ENCODE measurements at places on chromosomes 1 and 21. TPM values are rescaled to one million over a fixed set of nuclear protein-coding genes. Genes with fewer than 3 reads are reported as not detected.

The LMX1A gene
- total RNA-seq, result 0.84 TPM

The TSPEAR gene
- 0.04 TPM for total RNA-seq

The KRTAP10-12 gene
- total RNA-seq, result not detected

The FAM177B gene
- 0.18 TPM for total RNA-seq

The SPATA17 gene
- total RNA-seq, result 3.0 TPM

The CYP4A22 gene
- not detected for total RNA-seq

The B3GALNT2 gene
- 27.3 TPM for total RNA-seq

The ZBTB18 gene
- 63.7 TPM for total RNA-seq

The CDC20 gene
- total RNA-seq, result 12.5 TPM

The NMNAT2 gene
- 0.49 TPM for total RNA-seq

The RHD gene
- total RNA-seq, result 0.35 TPM

The RXRG gene
- 53.0 TPM for total RNA-seq

The LMOD1 gene
- 48.3 TPM for total RNA-seq

The VTCN1 gene
- total RNA-seq, result 0.04 TPM

The RNF186 gene
- not detected for total RNA-seq

The LIN28A gene
- total RNA-seq, result not detected

The ARHGEF11 gene
- 20.9 TPM for total RNA-seq

The GPR153 gene
- 9.8 TPM for total RNA-seq

The CATSPERE gene
- 1.1 TPM for total RNA-seq

The RPE65 gene
- 0.04 TPM for total RNA-seq

The MIGA1 gene
- 16.9 TPM for total RNA-seq

The GREM2 gene
- total RNA-seq, result 2.0 TPM

The FBXO2 gene
- 0.58 TPM for total RNA-seq

The RGS2 gene
- 94.2 TPM for total RNA-seq

The SPRR4 gene
- not detected for total RNA-seq

The GJA5 gene
- total RNA-seq, result 12.9 TPM

The A3GALT2 gene
- total RNA-seq, result not detected

The MCL1 gene
- 113 TPM for total RNA-seq

The EPHA10 gene
- total RNA-seq, result 0.04 TPM

The KCNT2 gene
- total RNA-seq, result 10.6 TPM

The FMO5 gene
- 1.0 TPM for total RNA-seq

The DNALI1 gene
- total RNA-seq, result 8.2 TPM

The SLC45A1 gene
- total RNA-seq, result 0.35 TPM

The GJA9 gene
- total RNA-seq, result not detected

The MTHFR gene
- total RNA-seq, result 31.9 TPM

The C8A gene
- not detected for total RNA-seq

The TLCD4 gene
- 11.1 TPM for total RNA-seq

The ENSA gene
- 76.3 TPM for total RNA-seq

The LMNA gene
- total RNA-seq, result 371 TPM

The DPT gene
- total RNA-seq, result 97.8 TPM

The EXO5 gene
- 7.5 TPM for total RNA-seq

The FCRL2 gene
- not detected for total RNA-seq

The BLZF1 gene
- total RNA-seq, result 21.4 TPM

The MROH7 gene
- 4.3 TPM for total RNA-seq

The SUCO gene
- 40.2 TPM for total RNA-seq

The SYTL1 gene
- total RNA-seq, result 0.62 TPM

The PLA2G2F gene
- not detected for total RNA-seq

The EPHB2 gene
- total RNA-seq, result 24.5 TPM

The KCNA3 gene
- total RNA-seq, result 0.27 TPM

The TSTD1 gene
- 28.8 TPM for total RNA-seq

The CASQ1 gene
- total RNA-seq, result 827 TPM

The HLX gene
- total RNA-seq, result 12.8 TPM

The SPRR5 gene
- total RNA-seq, result not detected

The MAPKAPK2 gene
- 39.7 TPM for total RNA-seq

The DIO1 gene
- total RNA-seq, result not detected

The C1orf141 gene
- total RNA-seq, result not detected

The NTPCR gene
- total RNA-seq, result 32.8 TPM

The DNAJC6 gene
- 0.93 TPM for total RNA-seq

The BACE2 gene
- total RNA-seq, result 43.2 TPM
